Gastroesophageal sphincter (tissue), 4 donors: ENCODE measurements at places on chromosomes 4 and X.

DNA sequence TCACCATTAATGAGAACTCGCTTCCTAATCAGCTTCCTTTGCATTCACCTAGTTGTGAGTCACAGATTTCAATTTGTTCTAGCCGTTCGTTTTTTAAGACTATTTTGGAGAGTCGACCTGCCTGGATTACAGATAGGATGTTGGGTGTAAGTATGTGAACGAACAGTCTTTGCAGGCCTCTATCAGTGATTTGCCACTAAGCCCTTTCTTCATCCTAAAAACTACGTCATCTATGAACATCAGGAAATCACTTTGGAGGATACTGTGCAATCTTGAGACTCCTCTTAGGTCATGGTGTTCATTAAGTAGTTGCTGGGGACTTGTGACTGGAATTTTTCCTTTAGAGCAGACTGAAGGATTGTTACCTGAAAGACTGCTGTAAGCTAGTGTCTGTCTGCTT is 1.1 kb downstream of the POLA1 start:
- ATAC-seq: no peak

DNA sequence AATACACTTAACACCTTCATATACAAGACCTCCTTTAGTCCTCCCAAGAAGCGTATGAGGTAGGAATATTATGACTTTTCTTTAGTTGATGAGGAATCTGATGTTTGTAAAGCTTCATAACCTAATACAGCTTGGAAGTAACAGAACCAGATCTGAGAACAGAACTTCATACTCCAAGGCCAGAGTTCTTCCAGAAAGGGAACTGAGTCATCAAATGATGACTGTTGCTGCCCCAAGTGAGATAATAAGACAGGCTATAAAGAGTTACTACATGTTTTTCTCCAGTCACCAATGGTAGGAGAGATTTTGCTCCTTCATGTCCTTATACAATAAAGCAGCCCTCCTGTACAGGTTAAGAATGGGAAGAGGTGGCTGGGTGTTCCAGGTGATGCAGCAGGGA is 74.3 kb upstream of the ANXA3 start:
- ATAC-seq: no peak

- no peak for ATAC-seq
Observed at GRCh38 chrX:54496517-54496852, 451 bp upstream of the FGD1 start.

- no peak for ATAC-seq
Observed at GRCh38 chr4:145278341-145279121, 98.1 kb upstream of the OTUD4 start.

- peak; percentile 37 for ATAC-seq
Observed at GRCh38 chrX:57918750-57919436, 8.6 kb upstream of the ZXDA start.
